ENCODE measurements at places on chromosomes 1 and 21.

GRCh38 chr1:175911138-175911537, 167.7 kb upstream of the TNR start:
- no peak for DNase-seq

DNA sequence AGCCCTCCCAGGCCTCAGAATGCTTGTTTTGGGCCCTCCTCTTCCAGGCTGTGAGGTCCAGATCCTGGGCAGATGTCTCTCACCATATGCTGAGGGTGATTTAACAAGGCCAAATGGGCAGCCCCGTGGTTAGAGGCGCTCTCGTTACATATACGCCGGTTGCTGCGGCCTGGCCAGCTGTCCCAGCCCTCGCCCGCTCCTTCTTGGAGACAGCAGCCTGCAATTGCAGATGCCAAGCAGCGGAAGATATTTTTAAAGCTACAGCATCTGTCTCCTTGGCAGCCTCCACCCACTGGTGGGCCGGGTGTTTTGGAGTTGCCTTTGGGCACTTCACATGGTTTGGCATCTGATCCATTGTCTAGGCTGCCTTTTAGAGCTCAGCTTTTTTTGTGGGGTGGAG, 178.8 kb upstream of the NFIA start:
- no peak for DNase-seq

- DNase-seq, result no peak
Observed at GRCh38 chr1:232568331-232568852, 61.5 kb downstream of the SIPA1L2 start.

GRCh38 chr1:166353213-166353612, 186.4 kb upstream of the FAM78B start:
- DNase-seq, result no peak

DNA sequence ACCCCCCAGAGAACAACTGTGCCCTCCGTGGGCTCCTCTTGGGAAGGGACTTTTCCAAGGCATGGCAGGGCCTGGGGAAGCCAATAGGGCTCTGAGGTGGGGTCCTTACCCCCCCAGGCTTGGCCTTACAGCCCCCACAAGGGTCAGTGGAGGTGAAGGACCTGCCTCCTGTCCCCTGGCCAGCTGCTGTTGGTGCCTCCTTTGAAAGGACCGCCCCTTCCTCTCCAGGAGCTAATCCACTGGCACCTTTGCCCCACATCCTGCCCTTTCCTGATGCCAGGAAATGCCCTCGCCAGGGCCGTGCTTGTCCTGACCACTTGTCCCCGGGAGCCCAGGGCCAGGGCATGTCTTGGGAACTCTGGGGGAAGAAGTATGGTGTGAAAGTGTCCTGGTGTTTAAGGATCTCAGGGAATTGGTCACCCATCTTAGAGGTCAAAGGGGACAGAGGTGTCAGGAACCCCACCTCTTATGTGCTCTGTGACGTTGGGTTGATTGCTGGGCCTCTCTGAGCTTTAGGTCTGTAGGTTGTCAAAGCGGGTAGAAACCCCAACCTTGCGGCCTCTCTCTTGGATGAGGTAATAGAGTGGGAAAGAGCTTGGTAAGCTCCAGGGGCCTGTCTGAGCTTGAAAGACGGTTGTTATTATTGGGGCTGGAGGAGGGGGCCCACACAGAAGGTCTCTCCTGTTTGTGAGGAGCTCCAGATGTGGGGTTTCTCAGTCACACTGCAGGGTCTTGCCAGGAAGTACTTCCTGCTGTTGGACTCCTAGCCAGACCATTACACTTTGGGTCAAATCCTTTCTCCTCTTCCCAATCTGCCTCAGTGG, 2.8 kb downstream of the KCNQ4 start:
- DNase-seq, result no peak

DNA sequence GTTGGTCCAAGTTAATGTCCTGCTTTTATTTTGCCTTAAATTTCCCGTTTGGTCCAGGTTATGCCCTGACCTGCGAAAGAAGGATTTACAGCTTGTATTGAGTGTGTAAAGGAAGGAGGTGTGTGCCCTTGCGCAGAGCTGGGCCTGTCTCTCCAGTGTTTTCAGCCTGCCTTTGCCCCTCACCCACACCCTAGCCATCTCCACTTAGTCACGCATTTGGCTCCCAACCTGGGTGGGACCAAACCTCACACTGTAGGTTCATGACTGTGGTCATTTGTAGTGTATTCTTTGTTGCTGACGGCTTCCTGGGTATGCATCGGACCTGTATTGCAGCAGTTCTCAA, 572 bp upstream of the SRSF10 start:
- peak; percentile 16 for DNase-seq

DNA sequence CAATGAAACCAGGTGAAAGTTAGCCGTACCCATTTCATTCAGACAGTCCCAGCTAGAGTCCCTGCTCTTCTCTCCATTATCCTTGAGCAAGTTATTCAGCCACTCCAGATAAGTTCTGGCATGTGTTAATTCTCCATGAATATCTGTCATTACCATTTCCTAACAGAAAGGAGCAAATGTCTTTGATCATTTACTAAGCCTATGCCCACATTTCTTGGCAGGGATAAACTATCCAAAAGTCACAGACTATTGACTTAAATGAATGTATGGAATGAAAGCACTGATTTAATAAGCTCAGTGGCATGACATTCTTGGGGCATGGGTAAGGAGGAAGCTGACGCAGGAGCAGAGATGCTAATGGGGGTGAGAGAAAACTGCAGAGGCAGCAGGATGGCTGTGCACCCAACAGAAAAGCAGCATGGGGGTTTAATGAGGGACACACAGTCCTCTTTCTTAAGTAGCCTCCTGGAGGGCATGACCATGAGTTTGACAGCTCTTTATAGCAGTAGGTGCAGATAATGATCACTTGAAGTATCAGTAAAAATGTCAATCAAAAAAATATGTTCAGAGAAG, 17.6 kb upstream of the DHCR24 start:
- DNase-seq, result no peak

Measured in activated CD4-positive, alpha-beta T cell treated with anti-CD3 and anti-CD28 coated beads for 4 hours (primary cell).